ENCODE measurements at places on chromosomes 7 and 10.
A peak's percentile ranks its signal among the peaks of the same experiment; 100 is the strongest.

DNA sequence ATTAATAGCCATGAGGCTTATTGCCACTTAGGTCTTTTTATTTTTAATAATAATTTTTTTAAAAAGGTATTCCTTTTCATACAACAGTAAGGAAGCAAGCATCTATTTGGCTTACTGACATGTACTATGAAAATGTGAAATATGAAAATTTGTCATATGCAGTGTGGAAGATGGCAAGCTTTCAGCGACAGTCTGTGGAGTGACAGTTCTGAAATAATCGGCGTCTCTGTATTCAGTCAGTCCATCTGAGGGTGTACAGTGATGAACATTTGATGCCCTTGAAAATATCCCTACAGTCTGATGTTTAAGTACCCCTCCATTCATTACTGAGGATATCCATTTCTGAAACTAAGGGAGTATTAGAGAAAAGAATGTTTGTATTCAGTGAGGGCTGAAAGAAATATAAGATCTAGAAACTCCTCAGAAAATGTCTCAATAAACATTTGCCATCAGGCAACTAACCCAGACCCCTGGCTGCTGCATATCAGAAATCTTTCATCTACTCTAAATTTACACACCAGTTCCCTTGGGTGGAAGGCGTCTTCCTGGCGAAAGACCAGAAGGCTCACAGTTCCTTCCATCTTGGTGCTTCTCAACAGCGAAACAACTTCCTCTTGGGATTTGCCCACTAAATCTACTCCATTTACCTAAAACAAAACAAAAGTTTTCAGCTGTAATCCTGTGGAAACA lies 440.6 kb downstream of the PARD3 start:
- no peak for DNase-seq

DNA sequence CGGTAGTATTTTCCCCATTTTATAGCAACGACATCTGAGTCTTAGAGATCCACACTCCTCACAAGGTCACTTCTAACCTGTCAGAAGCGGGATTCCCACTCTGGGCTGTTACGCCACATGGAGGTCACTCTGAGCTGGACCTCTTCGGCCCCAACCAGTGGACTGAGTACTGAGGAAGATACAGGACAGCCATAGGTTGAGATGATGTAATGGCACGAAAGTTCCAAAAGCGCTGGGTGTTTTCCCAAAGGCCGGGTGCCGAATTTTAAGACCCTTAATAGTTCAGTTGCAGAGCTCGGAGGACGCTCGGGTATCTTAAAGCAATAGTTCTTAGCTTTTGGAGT lies 699 bp downstream of the GHITM start:
- no peak for DNase-seq

DNA sequence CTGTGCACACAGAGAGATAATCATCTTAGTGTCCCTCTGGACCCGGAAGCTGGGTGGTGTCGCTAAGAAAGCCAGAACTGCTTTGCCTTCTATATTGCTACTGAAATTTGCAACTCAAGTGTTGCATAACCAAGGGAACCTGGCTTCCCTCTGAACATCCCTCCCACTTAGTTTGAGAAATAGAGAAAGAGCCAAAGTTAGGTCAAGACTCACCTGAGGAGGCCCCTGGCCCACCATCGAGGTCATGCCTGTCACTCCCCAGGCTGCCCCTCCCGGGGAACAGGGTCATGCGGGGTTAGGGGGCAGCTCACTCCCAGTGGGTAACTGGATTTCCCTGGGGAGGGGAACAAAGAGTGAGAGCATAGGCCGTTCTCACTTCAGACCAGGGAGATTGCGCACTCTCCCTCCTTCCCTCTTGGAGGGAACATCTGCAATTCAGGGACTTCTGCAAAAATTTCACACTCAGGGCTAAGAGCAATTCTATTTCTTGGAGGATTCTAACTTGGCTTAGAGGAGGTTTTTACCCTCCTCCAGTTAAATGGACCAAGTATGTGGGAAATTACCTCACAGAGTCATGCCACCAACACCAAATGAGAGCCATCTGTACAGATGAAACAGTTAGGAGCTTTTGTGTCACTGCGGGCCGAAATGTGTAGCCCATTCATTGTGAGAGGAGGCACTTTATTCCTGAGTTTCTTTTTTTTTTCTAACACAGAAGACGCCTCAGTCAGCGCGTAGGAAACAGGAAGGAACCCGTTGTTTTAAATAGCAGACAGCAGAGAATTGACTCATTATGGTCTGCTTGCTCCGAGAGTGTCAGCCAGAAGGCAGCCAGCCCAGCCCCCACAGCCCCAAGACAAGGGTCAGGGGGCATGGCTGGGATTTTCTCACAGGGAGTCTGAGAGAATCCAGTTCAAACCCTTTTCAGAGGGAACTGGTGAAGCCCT lies 221.3 kb downstream of the ARHGAP12 start:
- peak; percentile 11 for DNase-seq

DNA sequence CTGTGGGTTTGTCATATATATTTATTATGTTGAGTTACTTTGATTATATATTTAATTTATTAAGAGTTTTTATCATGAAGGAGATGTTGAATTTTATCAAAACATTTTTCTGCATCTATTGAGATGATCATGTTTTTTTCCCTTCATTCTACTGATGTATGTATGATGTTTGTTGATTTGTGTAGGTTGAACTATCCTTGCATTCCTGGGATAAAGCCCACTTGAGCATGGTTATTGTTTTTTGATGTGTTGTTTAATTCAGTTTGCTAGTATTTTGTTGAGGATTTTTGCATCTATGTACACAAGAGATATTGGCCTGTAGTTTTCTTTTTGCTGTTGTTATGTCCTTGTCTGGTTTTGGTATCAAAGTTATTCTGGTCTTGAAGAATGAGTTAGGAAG lies 31.1 kb downstream of the SCART1 start:
- DNase-seq, result no peak

DNA sequence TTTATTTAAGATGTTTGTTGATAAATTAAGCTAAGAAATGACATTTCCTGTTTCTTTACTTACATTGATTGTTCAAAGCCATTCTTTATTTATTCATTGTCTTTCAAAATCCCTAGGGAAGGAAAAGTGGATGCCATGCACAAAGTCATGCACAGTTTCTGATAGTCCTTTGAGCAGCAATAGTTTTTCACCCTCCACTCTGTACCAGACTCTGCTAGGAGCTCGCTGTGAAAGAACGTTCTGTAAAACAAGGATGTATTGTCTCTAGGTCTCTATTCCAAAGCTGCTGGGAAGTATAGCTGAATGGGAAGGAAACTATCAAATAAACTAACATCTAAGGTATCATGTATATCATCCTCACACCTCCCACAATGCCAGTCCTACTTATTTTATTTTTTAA lies 7.8 kb upstream of the NOC3L start:
- DNase-seq, result no peak

DNA sequence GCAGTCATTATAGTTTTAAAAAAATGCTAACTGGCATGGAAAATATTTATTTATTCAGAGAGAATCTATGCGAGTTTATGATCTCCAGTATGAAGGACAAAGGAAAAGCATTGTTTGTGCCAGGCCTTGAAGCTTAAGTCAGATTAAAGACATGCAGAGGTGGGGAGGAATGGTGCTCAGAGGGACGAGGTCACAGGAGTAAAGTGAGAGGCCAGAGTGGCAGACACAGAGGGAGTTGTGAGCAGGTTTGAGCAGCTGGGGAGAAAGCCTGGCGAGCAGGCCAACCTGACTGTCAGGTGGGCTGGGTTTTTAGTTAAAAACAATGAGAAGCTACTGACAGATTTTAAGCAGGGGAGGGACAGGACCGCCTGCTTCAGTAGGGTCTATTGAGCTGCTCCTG lies 6.8 kb upstream of the CCNY start:
- no peak for DNase-seq

DNA sequence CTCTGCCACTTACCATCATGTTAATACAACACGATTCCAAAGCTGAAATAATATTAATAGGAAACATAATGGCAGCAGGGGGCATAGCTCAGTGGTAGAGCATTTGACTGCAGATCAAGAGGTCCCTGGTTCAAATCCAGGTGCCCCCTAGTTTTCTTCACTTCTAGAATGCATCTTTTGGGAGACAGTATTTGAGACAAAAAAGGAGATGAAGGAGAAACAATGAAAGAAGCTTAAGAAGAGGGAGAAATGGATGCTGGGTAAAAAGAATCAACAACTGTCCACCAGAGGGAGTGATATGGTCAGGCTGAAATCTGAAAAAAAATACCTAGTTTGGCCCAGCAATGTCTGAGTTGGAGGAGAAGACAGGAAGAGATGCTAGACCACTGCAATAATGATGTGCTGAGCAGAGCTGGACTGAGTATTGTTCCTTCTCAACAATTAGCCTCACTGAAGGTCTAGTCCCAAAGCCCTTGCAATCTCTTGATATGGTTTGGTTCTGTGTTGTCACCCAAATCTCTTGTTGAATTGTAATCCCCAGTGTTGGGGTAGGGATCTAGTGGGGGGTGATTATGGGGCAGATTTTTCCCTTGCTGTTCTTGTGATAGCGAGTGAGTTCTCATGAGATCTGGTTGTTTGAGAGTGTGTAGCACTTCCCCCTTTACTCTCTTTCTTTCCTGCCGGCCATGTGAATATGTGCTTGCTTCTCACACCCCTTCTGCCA lies 48.3 kb downstream of the ZNF783 start:
- no peak for DNase-seq

- DNase-seq, result no peak
These were observed 28.5 kb downstream of the OSBPL3 start for GRCh38 chr7:24951441-24951980.

GRCh38 chr10:103995134-103995533 lies 28.2 kb downstream of the SLK start:
- DNase-seq, result no peak

DNA sequence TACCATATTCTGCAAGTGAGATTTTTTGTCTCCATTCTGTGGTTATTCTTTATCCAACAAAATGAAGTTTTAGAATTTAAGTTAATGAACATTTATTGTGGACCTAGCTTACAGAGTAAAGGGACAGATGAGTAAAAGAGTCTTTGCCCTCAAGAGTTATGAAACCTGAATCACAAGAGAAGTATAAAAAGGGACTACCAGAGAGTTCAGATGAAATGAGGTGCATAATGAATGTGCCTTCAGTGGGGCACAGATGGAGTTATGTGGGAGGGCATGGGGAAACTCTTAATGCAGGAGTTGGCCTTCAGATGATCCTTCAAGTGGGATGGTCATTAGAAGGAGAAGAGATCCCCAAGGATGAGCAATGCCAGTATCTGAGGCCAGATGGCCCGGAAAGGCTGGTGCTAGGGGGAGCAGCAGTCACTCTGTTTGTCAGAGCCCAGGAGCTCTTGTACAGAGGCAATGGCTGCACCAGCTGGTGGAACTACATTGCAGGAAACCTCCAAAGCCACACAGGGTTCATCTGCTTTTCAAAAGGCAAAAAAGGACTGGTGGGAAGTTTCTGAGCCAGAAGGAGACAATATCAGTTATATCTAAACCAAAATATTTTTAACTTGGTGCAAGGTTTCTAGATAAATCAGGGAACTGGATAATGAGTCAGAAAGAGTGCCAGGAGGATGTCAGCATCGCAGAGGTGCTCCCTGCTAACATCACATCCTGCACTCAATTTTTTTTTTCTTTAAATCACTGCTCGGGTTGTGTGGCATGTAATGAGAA lies 162.0 kb downstream of the KLF6 start:
- DNase-seq, result no peak

DNA sequence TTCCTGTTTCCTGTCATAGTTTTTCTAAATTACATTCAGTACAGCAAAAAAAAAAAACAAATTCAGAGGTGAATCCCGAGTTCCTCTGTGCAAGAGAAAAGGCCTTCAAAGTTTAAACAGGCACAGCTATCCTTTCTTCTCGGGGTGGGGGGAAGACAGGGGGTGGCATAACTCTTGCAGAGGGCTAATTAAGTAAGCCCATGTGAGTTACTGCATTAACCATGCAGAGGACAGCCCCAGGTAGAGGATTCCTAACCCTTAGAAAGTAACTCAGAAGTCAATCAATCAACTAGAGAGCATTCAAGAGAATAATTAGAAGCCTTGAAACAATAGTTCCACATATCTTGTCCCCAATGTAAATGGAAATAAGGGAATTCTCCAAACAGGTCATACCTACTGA lies 170.9 kb downstream of the CSTF2T start:
- no peak for DNase-seq

GRCh38 chr7:101558742-101559325 lies 70.3 kb downstream of the MYL10 start:
- no peak for DNase-seq

- no peak for DNase-seq
These were observed 107.2 kb downstream of the RUNDC3B start for GRCh38 chr7:87735360-87735759.

GRCh38 chr7:2312267-2312929 lies 1.8 kb downstream of the SNX8 start:
- DNase-seq, result no peak

DNA sequence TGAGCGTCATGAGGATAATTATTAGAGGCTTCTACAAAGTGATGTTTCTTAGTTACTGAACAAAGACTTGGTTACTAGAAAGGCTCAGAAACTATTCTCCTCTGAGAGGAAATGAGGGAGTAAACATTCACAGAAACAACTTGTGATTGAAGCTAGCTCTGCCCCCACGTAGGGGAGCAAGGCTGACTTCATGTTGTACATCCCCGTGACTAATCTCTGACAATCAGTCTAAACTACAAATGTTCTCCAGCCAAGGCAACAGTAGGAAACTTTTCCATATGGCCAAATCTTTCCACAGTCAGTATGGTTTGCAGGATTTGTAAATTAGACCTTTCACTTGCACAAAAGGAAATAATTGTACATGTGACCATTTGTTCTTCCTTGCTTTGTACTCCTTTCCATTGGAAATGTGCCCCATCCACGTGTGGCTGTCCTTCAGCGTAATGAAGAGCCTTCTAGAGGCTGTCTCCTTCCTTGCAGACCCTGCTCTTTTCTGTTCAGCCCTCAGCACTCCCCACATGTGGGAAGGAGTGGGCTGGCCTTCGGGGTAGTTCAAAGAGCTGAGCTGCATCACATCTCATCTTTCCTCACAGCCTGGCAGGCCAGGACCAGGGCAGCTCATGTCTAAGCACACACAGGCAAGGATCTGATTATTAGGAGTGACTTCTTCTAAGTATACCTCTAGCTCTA lies 93.5 kb downstream of the PCGF5 start:
- DNase-seq, result no peak

- no peak for DNase-seq
These were observed 14.6 kb downstream of the DHX32 start for GRCh38 chr10:125866421-125867029.

GRCh38 chr7:55642266-55642665 lies 70.0 kb upstream of the VOPP1 start:
- DNase-seq, result no peak

GRCh38 chr7:150405584-150406311 lies 26.6 kb downstream of the ZNF775 start:
- DNase-seq, result no peak

DNA sequence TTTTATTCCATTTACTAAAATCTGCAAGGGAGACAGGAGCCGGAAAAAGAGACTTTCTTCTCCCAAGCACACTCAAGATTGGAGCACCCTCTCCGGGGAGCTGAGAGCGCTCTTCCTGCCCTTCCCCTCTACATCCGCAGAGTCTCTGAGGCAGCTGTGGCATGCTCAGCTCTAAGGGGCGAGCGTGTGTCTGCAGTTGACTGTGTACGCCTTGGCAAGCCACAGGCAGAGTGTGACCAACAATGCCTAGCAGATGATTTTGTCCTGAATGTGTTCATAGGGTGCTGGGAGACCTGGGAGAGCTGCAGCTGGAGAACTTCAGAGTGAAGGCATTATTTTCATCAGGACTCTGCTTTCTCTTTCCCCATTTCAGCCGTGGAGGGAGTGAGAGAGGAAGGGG lies 20.7 kb downstream of the MTURN start:
- no peak for DNase-seq

GRCh38 chr10:78660446-78661106 lies 408.2 kb upstream of the ZMIZ1 start:
- DNase-seq, result no peak

GRCh38 chr10:112288486-112288885 lies 5.3 kb downstream of the TECTB start:
- no peak for DNase-seq

GRCh38 chr10:31101123-31101522 lies 69.5 kb upstream of the ZNF438 start:
- DNase-seq, result peak; percentile 15
